ENCODE measurements at places on chromosomes 16 and 17.

GRCh38 chr17:19021622-19022083 is 17.1 kb upstream of the FAM83G start:
- DNase-seq = no peak

GRCh38 chr16:8935989-8936388 is 27.7 kb downstream of the USP7 start:
- DNase-seq = no peak

DNA sequence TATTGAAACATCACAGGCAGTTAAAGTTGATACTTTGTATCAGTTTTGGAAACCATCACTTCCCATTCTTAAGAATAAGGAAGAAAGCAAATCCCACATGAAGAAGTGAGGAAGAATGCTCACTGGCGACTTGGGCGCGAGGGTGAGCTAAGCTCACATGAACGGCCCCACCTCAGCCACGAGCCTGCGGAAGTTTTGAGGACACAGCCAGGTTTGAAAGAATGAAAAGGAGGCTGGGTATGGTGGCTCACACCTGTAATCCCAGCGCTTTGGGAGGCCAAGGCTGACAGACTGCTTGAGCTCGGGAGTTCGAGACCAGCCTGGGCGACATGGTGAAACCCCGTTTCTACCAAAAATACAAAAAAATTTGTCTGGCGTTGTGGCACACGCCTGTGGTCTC is 110.3 kb upstream of the CHMP6 start:
- no peak for DNase-seq

DNA sequence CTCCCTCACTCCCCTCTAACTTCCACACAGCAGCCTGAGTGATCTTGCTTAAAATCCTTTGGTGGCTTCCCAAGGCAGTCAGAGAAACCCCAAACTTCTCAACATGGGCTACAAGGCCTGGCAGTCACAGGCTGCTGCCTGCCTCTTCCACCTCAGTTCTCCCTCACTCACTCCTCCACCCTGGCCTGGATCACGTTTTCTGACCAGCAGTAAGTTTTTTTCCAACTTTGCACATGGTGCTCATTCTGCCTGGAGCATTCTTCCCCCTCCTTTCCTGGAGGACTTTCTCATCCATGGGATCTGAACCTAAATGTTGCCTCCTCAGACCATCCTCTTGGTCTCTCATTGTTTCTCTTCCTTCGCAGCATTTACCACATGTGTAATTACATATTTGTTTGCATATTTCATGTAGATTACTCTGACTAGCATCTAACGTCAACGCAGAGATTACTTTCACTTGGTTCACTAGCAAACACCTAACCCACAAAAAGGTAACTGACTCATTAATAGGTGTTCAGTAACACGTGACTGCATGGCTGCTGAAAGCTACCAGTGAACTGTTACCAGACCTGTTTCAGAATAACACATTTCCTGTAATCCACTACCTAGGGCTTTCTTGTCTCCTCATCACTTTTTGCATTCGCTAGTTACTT is 17.1 kb downstream of the GNA13 start:
- no peak for DNase-seq

- no peak for DNase-seq
Observed at GRCh38 chr17:3213587-3213986, 6.1 kb downstream of the OR1A1 start.

All from cardiac muscle cell (in vitro differentiated cells and primary cell).